Mesenchymal stem cell (in vitro differentiated cells and primary cell): ENCODE measurements at places on chromosomes 6 and 20.

GRCh38 chr6:35810971-35811698, 6.0 kb downstream of the LHFPL5 start:
- H3K4me1 ChIP-seq = peaks cover 9% of the 10 kb centered on the region
- H3K36me3 ChIP-seq = no peaks in the 10 kb centered on the region
- H3K4me3 ChIP-seq = no peak overlapping the region
- no peaks in the 10 kb centered on the region for H3K27me3 ChIP-seq
- DNase-seq = peak; percentile 81
- peak overlapping the region; percentile 71 for H3K27ac ChIP-seq

- no peak overlapping the region for H3K27ac ChIP-seq
- no peaks in the 10 kb centered on the region for H3K27me3 ChIP-seq
These were observed 251.7 kb downstream of the ALDH8A1 start for GRCh38 chr6:134698228-134698627.

GRCh38 chr20:13858439-13858838, 73.6 kb downstream of the NDUFAF5 start:
- no peak overlapping the region for H3K27ac ChIP-seq
- no peak for DNase-seq
- no peaks in the 10 kb centered on the region for H3K27me3 ChIP-seq

DNA sequence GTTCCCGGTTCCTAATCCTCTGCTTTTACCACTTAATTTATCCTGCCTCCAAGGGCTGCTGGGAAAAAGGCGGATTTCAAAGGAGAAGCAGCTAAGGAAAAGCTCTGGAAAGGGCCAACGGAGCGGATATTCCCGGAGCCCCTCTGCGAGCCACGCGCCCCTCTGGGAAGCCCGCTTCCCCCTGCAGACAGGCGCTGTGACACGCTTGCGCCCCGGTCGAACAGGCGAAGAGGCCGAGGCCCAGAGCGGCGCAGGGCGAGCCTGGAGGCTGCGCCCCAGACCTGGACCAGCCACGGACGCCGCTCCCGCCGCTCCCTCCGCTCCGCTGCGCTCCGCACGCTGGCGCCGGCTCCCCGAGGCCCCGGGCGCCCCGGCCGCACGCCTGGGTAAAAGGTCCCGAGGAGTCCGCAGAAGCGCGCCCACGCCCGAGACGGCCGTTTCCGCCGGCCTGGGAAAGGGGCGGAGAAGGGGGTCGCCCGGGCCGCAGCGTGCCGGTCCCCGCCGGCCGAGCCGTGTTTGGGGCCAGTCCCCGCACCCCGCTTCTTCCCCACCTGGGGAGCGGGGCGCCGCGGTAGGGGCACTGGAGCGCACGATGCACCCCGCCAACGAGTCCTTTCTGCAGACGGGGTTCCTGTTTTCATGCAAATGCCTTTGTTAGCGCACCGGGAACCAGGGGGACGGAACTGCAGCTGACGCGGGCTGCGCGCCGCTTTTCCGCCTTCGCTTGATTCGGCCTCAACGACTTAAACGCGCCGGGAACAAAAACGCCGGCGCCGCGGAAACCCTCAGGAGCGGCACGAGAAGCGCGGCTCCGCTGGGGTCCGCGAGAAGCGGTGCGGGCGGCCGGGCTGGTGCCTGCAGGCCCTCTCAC, 91.9 kb upstream of the SIRPA start:
- no peak overlapping the region for H3K27ac ChIP-seq
- DNase-seq = peak; percentile 68
- peaks cover 7% of the 10 kb centered on the region for H3K27me3 ChIP-seq
- peaks cover 17% of the 10 kb centered on the region for H3K4me1 ChIP-seq
- H3K4me3 ChIP-seq = peak overlapping the region; percentile 70

DNA sequence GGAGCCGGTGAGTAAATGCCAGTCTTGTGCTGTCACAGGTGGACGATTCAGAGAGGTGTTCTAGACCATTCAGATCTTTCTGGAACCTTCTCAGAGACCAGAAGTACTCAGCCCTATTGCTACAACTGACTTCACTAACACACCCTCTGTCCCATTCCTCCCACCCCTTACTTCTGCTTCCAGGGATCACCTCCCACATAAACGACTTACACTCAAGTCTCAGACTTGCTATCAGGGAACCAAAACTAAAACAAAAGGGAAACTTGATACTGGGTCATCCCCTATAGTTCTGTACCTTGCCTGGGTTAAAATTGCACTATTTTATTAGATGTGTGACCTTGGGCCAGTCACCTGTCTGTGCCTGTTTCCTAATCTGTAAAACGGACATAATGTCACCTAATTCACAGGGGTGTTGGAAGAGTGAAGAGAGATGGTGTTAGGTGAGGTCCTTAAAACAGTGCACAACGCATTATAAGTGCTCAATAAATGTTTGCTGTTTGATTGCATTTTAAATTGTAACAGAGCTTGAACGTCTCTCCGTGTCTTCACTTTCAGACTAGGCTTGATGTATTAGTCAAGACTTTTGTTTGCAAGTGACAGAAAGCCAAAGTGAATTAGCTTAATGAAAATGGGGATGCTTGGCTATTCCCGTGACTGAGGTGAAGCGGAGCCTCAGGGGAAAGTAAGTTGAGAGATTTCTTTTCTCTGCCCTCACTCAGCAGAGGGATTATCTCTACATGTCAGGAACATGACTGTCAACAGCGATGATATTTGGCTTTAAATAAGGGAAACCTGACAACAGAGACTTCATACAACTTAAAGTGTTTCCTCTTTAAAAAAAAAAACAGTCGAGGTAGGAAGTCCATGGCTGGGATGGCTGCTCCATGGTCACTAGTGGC, 3.0 kb upstream of the SRXN1 start:
- peaks cover 42% of the 10 kb centered on the region for H3K27me3 ChIP-seq
- H3K27ac ChIP-seq = no peak overlapping the region
- no peaks in the 10 kb centered on the region for H3K36me3 ChIP-seq
- H3K4me3 ChIP-seq = no peak overlapping the region
- no peak for DNase-seq

DNA sequence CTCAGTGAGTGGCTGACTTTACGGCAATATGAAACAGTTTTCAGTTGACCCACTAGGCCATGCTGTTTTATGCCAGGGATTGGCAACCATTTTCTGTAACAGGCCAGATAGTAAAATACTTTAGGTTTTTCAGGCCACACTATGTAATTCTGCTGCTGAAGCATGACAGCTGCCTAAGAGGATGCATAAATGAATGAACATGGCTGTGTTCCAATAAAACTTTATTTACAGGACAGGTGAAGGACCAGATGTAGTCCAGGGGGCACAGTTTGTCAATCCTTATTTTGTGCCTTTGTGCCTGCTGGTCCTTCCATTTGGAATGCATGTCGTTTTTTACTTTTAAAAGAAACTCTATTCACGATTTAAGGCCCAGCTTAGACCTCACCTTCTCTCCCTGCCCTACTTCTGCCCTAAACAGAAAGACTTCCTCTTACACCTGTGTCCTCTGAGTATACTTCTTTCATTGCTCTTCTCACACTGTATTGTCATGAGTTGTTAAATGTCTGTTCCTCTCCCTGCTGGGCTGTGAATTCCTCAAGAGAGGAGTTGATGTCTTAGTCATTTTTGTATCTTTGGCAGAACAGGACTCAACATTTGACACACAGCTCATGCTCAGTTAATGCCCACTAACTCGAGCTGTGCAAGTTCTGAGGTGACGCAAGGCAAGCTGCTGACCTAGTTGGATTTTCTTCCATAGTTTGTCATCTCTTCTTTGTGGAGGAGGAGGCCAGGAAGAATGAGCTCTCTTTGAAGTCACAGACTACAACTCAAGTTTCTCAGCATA, 90.1 kb upstream of the MAP7 start:
- H3K36me3 ChIP-seq = peaks cover 3% of the 10 kb centered on the region
- no peaks in the 10 kb centered on the region for H3K27me3 ChIP-seq
- no peak overlapping the region for H3K27ac ChIP-seq
- DNase-seq = peak; percentile 65

DNA sequence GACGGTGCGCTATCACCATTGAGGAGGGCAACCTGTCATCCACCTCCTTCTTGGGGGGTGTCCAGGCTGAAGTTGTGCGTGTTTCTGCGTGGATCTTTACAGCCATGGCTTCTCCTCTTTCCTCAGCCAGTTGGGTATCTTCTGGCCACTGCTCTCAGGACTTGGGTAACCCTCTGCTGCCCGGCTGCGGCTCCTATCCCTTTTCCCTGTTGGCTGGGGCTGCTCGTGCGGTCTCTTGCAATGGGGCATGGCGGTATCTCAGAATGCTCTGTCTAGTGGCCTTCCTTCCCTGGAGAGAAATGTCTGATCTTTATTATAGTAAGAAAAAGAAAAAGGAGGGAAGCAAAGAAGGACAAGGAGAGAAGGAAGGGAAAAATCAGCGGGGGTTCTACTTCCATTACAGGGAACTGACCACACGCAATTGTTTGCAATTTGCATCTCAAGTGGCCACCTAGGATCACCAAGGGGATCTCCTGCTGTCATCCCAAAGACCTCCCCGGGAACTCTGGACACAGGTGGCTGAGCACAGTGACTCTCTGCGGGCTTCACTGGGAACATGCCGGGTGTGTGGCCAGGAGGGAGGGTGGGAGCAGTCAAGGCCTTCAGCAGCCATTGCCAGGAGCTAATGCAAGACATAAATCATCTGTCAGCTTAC, 60.8 kb downstream of the NPEPL1 start:
- H3K27ac ChIP-seq = no peak overlapping the region
- no peak overlapping the region for H3K4me3 ChIP-seq
- peaks cover 43% of the 10 kb centered on the region for H3K27me3 ChIP-seq
- H3K36me3 ChIP-seq = no peaks in the 10 kb centered on the region
- DNase-seq = no peak

DNA sequence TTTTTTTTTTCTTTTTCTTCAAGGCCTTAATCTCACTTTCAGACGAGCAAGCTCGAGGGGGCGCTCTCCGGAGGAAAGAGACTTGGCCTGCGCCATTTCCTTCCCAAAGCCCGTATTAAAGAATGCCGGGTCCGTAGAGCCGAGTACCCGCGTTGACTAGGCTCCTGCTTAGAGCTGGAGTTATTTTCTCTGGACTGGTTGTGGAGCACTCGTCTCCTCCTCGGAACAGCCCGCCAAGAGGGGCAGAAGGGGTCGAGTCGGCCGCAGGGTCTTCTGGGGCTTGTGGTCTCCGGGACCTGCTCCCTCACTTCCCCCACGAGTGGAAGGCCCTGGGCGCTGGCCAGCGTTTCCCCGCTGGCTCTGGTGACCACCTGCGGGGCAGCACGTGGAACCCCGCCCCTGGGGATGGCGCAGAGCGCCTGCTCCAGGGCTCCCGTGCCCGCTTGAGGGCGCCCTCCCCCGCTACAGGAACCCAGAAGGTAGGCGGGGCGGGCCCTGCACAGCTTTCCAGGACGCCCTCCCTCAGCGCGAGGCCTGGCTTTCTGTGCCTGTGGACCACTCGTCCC, 2.7 kb upstream of the MEI4 start:
- H3K36me3 ChIP-seq = no peaks in the 10 kb centered on the region
- DNase-seq = peak; percentile 31
- H3K27me3 ChIP-seq = no peaks in the 10 kb centered on the region
- no peak overlapping the region for H3K27ac ChIP-seq
- no peak overlapping the region for H3K4me3 ChIP-seq
- H3K4me1 ChIP-seq = peaks cover 4% of the 10 kb centered on the region

- peak; percentile 96 for DNase-seq
- peaks cover 30% of the 10 kb centered on the region for H3K27me3 ChIP-seq
- H3K4me3 ChIP-seq = peak within 1 kb of the TSS; percentile 78
- peak within 1 kb of the TSS; percentile 47 for H3K27ac ChIP-seq
- peaks cover 33% of the 10 kb centered on the region for H3K4me1 ChIP-seq
- H3K36me3 ChIP-seq = peaks cover 16% of the 10 kb centered on the region
These were observed at the start of gene NFKBIE for GRCh38 chr6:44265007-44265721. NFKBIE (minus strand) TSS chr6:44265551; CDS start chr6:44265346, 205 bp downstream.

GRCh38 chr20:61311656-61312387, 59.8 kb downstream of the CDH4 start:
- no peaks in the 10 kb centered on the region for H3K27me3 ChIP-seq
- no peak overlapping the region for H3K4me3 ChIP-seq
- H3K27ac ChIP-seq = no peak overlapping the region

GRCh38 chr20:37316116-37316774, 26.8 kb downstream of the MANBAL start:
- peaks cover 21% of the 10 kb centered on the region for H3K4me1 ChIP-seq
- DNase-seq = peak; percentile 40
- H3K36me3 ChIP-seq = peaks cover 38% of the 10 kb centered on the region
- H3K4me3 ChIP-seq = no peak overlapping the region
- H3K27ac ChIP-seq = no peak overlapping the region

GRCh38 chr20:25394996-25395395, 4.4 kb upstream of the ABHD12 start:
- H3K36me3 ChIP-seq = no peaks in the 10 kb centered on the region
- H3K4me3 ChIP-seq = no peak overlapping the region
- no peak overlapping the region for H3K27ac ChIP-seq
- no peaks in the 10 kb centered on the region for H3K4me1 ChIP-seq
- DNase-seq = no peak

- H3K4me3 ChIP-seq = no peak overlapping the region
- H3K27ac ChIP-seq = no peak overlapping the region
- no peak for DNase-seq
- peaks cover 2% of the 10 kb centered on the region for H3K4me1 ChIP-seq
- H3K27me3 ChIP-seq = no peaks in the 10 kb centered on the region
These were observed 122.3 kb downstream of the NKAIN2 start for GRCh38 chr6:123925842-123926399.

DNA sequence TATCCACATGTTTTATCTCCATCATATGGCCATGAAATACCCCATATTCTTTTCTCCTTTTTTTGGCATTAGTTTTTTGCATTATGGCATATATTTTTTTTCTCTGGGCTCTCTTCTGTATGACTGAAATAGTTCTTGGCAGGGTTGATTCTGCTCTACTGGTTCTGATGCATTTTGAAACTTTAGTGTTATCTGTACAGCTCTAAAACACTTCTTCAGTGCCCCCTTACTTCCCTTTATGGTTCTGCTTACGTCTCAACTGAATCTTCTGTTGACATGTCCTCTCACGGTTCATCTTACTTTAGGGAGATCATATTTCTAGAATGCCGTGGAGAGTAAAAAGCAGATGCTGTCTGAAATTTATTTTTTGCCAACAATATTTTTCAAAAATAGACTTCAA, 23.2 kb upstream of the TXNDC5 start:
- H3K27ac ChIP-seq = no peak overlapping the region
- no peaks in the 10 kb centered on the region for H3K36me3 ChIP-seq
- DNase-seq = no peak
- no peak overlapping the region for H3K4me3 ChIP-seq

GRCh38 chr6:167797476-167798265, 29.0 kb upstream of the AFDN start:
- H3K27me3 ChIP-seq = peaks cover 5% of the 10 kb centered on the region
- no peaks in the 10 kb centered on the region for H3K36me3 ChIP-seq
- no peak for DNase-seq
- no peak overlapping the region for H3K4me3 ChIP-seq
- no peak overlapping the region for H3K27ac ChIP-seq

DNA sequence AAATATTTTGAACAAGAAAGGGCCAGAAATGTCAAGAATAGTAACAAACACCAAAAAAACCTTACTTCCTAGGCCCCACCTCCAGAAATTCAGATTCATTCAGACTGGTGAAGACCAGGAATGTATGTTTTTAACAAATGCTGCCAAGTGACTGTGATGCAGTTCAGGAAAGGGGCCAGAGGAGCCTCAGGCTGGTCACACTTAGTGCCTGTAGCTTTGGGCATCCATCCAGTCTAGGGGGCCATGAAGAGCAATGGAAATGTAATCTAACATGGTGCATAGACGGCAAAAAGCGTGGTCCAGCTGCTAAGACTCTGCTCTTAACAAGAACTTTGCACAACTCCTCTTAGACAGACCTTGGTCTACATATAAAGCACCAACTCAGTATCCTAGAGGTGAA, 7.1 kb downstream of the GJA1 start:
- H3K27ac ChIP-seq = no peak overlapping the region
- H3K27me3 ChIP-seq = no peaks in the 10 kb centered on the region
- no peak for DNase-seq
- H3K4me3 ChIP-seq = no peak overlapping the region
